ENCODE measurements at places on chromosomes 5 and 9.
A peak's percentile ranks its signal among the peaks of the same experiment; 100 is the strongest.

DNA sequence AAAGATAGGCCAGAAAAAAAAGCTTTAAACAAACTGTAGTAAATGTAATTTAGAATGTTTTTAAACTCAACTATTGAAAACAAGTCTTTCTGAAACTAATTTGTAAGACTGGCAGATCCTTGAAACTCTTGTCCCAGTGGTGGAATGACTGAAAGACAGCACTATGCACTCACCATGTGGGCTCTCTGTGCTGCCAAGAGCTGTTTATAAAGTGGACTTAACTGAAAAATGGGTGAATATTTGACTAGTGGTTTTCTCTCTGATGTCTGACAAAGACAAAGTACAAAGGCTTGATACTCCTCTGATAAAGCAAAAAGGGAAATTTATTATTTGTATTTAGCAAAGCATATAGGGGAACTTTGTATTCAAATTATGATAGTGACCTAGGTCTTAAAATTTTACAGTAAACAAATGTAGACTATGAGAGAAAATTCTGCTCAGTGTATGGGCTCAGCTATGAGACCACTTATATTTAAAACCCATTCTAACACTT, 635.4 kb downstream of the NR2F1-AS1 start:
- no peak for DNase-seq

GRCh38 chr5:170097934-170098333, 7.8 kb upstream of the FOXI1 start:
- DNase-seq: no peak

- peak; percentile 60 for DNase-seq
These were observed at the start of gene APC for GRCh38 chr5:112737463-112738190. TSS of gene APC (plus strand) at chr5:112737885. CDS start at chr5:112754891, 17,006 bp downstream.

DNA sequence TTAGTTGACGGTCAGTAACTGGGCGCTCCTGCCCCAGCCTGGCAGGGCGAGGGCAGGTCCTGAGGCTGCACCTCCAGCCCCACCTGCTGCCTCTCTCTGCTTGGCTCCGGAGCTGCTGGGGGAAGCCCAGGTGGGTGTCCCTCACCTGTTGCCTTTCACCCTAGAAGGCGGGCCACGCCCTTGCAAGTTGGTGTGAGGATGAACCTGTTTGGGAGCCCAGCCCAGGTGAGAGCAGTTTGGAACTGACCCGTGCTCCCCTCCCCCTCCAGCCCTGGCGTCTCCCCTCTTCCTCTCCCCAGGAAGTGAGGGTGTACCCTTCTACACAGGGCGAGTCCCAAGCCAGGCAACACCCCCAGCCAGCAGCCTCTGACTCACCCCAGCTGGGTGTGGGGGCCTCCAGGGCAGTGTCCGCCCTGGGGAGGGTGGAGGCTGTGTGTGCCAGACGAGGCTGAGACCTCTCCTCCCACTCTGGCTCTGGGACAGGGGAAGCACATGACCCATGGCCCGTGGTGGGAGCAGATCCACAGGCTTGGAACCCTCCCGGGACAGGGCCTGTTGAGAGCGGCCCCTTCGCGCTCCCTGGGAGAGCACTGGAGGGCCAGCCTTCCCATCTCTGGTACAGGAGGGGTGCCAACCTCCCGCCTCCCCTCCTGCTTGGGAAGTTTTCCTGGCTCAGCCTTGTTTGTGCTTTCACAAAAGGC, 10.4 kb downstream of the LRRC8A start:
- no peak for DNase-seq

DNA sequence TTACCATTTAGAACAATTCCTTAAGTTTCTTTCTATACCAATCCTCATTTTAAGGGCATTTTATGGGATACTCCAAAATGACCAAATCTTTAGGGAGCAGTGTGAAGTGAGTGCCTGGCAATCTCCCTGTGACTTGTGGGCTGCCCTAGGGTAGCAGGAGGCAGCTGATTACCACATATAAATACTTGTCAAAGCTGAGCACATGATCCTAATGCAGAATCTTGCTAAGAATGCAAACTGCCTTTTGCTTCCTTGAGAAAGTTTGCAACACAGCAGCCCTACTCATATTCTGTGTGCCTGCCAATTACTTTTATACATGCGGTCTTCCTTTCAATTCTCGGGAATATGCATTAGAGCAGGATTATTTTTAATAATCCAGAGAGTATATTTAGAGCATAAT, 18.2 kb upstream of the NREP start:
- no peak for DNase-seq
